ENCODE measurements at places on chromosomes 11 and 22.

- peak; percentile 69 for DNase-seq
These were observed at the start of gene NDUFC2 for GRCh38 chr11:78079232-78080083. TSS of gene NDUFC2 (minus strand) at chr11:78079862. CDS start at chr11:78079744, 118 bp downstream.

- no peak for DNase-seq
These were observed 333.7 kb downstream of the FAT3 start for GRCh38 chr11:92558323-92558722.

GRCh38 chr22:48895831-48896765, 931.6 kb downstream of the BRD1 start:
- no peak for DNase-seq

- DNase-seq: peak; percentile 11
These were observed 1.3 kb upstream of the LPXN start for GRCh38 chr11:58576887-58577471.

DNA sequence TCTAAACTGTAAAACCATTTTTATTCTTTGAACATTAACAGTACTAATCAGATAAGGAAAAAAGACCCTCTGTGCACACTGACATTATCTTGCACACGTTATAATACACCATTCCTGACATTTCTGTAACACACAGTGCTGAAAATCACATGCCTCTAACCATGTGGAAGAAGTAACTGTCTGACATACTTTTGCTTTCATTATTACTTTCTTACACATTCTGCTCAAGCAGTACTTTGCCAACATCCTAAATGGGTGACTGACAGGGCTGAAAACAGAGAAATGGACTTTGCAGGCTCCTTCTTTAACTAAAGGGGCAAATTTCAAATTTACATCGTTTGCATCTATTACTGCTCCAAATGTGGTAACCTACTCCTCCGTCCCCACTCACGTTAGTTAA, 22.8 kb upstream of the TP53AIP1 start:
- no peak for DNase-seq

DNA sequence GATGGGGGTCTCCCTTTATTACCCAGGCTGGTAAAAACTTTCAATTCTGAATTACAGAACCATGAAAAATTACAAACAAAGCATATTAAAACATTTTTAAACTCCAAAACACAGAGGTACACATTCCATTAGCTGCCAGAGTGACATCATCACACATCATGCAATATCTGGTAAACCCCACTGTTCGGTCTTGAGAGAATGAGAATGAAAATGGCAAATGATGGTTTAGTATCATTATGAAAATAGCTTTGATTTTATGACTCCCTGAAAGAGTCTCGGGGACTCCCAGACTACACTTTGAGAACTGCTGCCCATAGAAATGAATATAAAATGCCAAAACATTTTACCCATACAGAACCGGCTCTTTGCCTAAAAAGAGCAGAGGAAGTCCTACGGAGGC, 18.8 kb downstream of the LARGE2 start:
- DNase-seq: no peak

DNA sequence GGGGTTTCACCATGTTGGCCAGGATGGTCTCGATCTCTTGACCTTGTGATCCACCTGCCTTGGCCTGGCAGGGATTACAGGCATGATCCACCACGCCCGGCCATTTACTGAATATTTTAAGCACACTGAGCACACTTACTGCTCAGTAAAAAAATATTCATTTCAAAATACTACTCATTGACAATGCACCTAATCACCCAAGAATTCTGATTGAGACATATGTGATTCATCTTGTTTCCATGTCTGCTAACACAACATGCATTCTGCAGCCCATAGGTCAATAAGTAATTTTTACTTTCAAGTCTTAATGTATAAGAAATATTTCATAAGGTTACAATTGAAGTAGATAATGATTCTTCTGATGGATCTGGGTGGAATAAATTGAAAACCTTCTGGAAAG, 4.2 kb upstream of the OR52J3 start:
- no peak for DNase-seq

- DNase-seq: no peak
These were observed 2.8 kb downstream of the DUSP8 start for GRCh38 chr11:1569251-1569780.

DNA sequence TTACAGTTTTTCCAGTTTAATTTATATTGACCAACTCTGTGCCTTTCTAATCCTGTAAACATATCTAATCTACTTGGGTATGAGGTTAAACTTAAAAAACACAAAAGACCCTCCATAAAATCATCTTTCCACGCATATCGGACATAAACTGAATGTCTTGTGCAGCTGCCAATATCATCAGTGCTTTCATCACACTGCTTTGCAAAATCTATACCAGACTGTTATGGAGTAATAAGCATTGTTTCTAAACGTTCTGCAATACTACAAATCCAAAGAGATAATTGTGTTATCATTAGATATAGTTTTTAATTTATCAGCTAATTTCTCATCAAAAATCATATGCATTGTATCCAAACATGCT, 36.1 kb upstream of the AMPD3 start:
- DNase-seq: peak; percentile 47

DNA sequence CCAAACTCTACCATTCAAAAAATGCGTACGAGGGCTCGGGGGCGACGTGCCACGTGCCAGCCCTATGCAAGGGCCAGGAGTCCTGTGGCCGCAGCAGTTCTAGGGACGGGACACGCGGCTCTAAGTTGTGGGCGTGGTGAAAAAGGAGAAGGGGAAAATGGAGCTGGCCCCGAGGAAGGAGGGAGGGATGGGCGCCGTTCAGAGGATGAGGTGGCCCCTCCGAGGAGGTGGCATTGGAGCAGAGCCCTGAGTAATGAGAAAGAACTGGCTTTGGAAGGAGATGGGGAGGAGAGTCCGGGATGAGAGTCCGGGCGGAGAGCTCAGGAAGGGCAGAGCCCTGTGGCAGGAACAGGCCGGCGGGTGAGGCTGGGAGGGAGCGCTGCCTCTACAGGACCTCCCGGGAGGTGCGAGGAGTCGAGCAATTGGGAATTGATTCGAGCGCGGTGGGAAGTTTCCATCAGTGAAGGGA, 21.0 kb downstream of the OTUB1 start:
- no peak for DNase-seq

DNA sequence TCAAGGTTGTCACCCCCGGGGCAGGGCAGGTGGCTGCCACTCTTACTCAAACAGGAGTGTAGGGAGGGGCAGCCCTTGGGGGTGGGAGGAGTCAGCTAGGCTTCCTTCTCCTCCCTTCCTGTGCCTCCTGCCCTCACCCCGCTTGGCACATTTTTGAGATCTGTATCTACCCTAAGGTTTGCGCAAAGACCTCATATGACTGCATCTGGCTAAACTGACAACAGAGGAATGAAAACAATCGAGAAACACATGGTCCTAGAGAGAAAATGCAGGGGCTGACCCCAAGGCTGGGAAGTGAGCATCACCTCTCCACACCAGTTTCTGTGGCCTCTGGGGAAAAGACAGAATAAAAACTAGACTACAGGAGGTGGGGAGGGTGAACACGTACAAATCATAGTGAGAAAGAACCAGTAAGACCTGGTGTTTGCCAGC, 28.1 kb downstream of the IGSF9B start:
- peak; percentile 64 for DNase-seq
